ENCODE measurements at places on chromosomes 11 and 22.
A peak's percentile ranks its signal among the peaks of the same experiment; 100 is the strongest.

DNA sequence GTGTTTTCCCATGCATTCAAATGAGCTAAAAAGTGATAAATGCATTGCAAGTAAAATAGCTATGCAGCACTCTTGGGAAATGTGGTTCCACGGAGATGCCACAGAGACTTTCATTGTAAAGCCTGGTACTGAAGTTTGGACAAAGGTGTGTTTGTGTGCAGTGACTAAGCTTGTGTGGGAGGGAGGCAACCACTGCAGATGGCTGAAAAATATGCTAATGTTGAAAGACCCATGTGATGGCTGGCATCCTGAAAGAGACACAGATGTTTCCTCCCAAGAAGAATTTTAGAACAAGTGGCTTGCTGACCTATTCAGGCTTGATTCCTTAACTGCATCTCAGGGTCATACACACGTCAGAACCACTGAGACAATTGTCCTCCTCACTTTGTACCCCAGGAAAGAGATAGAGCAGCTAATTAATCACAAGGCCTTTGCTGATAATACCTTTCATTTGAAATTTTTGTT is 73.8 kb downstream of the FAM76B start:
- peak; percentile 92 for DNase-seq

GRCh38 chr11:92552942-92553341 is 328.3 kb downstream of the FAT3 start:
- DNase-seq = no peak

DNA sequence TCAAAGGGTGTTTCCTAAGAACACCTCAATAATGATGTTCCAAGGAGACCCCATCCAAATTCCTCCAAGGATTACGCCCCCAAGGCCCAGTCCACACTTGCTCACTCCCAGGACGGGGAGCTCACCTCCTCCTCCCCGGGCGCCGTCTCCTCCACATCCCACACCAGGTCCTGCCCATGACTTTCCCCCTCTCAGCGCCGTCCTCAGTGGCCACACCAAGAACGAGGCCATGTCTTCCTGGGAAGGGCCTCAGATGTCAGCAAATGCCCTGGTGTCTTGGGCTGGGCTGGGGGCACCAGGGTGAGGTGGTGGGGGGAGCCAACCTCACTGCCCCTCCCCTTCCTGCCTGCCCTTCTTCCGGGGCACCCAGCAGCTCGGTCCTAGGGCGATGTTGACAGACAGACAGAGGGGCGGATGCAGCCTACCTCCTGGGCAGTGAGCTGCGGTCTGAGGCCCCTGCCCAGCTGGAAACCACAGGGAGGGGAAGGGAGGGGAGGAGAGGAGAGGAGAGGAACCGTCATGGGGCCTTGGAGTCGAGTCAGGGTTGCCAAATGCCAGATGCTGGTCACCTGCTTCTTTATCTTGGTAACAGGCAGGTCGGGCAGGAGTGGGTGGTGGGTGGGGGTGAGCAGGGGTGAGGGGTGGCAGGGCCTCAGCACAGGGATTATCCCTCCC is at the start of the genes C11orf21 and TSPAN32:
Gene C11orf21, minus strand, starts transcription at position 288 of the 675 bp plus-strand sequence. Its CDS starts 110 bp downstream, at position 178.
Gene TSPAN32, plus strand, starts transcription at position 383 of the 675 bp plus-strand sequence. Its CDS starts 137 bp downstream, at position 520.
- peak; percentile 55 for DNase-seq

GRCh38 chr11:85698195-85698594 is 12.2 kb upstream of the CCDC89 start:
- no peak for DNase-seq

DNA sequence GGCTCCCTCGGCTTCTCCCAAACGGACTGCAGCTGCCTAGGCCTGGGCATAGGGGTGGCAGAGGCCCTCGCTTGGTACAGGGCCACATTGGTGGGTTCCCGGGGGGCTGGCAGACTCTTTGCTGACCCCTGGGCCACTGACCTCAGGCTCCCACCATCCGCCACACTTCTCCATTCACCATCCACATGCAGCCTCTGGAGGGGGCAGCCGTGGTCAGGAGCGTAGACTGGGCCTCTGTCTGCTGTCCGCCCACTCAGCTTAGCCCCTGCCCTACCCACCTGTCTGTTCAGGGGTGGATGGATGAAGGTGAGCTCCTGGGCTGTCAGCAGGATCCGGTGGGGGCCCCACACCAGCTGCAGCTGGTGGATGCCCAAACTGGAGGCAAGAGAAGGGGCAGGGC is 45.7 kb upstream of the LRRC32 start:
- no peak for DNase-seq

DNA sequence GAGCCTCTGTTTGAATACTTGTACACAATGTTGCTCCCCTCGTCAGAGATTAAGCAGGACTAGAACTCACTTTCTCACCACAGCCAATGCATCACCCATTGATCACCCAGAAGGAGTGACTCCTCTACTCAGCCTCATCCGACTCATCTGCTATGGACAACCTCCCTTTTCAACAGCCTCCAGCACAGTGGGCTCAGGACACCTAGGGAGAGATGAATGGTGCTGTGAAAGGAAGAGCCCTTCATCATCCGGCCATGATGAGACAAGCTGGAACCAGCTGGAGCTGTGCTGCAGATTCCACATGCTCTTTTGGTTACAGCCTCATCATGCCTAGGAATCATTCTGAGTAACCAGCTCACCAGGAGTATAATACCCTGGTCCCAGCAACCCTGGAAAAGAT is 15.5 kb downstream of the C11orf91 start:
- peak; percentile 43 for DNase-seq

DNA sequence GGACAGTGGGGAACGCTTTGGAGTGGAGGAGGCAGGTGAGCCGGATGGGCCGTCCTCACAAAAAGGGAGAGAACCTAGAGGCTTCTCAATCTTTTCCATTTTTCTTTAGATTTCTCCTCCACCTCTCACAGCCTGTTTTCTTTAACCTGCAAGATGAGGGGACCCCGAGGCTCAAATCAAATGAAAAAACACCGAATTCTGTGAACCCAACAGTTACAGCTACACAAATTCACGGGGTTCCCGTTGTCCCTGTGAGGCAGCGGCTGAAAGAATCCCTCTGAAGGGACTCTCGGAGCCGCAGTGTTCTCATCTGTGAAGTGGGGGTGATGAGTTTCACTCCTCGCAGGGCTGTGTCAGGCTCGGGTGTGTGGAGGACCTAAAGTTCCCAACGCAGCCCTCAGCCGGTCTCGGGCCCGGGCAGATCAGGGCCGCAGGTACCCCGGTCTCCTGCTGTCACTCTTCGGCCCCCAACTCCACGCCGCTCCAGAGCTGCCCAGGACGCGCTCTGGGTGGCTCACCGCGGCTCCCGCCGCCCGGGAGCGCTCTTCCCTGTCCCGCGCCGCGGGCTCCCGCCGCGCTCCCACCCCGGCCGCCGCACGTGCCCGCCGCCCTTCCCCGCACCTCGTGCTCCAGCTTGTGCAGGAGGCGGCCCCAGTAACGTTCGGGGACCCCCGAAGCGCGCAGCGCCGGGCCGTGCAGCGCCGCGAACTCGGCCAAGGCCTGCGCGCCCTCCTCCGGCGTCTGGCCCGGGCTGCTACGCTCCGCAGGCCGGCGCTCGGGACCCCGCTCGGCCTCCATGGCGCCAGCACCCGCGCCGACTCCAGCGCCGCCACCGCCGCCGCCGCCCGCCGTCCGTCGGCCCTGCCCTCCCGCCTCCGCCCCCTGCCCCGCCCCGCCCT is at the start of gene TTLL12:
Gene TTLL12, minus strand, starts transcription at position 863 of the 899 bp plus-strand sequence. Its CDS starts 65 bp downstream, at position 798.
- peak; percentile 78 for DNase-seq

GRCh38 chr22:20430720-20431510 is 6.7 kb downstream of the SCARF2 start:
- peak; percentile 86 for DNase-seq

DNA sequence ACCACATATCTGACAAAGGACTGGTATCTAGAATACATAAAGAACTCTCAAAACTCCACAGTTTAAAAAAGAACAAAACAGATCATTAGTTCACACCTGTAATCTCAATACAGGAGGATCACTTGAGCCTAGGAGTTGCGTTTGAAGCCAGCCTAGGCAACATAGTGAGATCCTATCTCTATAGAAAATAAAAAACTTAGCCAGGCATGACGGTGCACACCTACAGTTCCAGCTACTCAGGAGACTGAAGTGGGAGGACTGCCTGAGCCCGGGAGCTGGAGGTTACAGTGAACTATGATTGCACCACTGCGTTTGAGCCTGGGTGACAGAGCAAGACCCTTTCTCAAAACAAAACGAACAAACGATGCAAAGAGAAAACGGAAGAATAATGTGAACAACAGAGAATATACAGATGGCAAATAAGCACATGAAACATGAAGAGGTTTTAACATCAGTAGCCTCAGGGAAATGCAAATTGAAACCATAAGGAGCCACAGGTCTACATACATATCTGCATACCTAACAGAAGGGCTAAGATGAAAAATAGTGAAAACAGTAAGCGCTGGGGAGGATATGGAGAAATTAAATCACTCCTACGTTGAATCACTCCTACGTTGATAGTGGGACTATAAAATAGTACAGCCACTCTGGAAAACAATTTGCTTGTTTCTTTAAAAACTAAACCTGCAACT is 70.7 kb downstream of the DGCR2 start:
- DNase-seq = no peak

- no peak for DNase-seq
These were observed 232.8 kb upstream of the UBASH3B start for GRCh38 chr11:122422682-122423081.

GRCh38 chr11:57699813-57700212 is 12.2 kb downstream of the MED19 start:
- no peak for DNase-seq

GRCh38 chr22:46366801-46367706 is 31.5 kb downstream of the TRMU start:
- DNase-seq = no peak

- DNase-seq = peak; percentile 46
These were observed 12.7 kb upstream of the FXYD2 start for GRCh38 chr11:117837070-117837776.

DNA sequence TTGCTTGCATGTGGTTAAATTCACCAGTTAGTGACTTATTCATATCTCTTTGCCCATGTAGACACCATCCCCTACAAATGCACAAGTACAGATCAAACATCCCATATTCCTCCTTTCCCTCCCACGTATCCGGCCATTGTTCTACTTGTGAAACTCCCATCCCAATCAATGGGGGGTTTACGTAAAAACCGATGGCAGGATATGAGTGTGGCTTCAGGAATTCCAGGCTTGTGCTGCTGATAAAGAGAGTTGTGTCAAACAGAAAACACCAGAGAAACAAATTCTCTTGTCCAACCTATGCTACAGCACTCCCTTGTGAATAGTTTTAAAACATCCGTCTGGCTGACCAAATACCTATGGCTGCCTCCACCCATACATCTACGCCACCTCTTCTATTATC is 15.5 kb downstream of the FLI1 start:
- DNase-seq = peak; percentile 86

- DNase-seq = no peak
These were observed 11.5 kb downstream of the RELT start for GRCh38 chr11:73387594-73388264.

GRCh38 chr11:100734743-100735527 is 47.8 kb downstream of the ARHGAP42 start:
- DNase-seq = no peak

GRCh38 chr11:12552692-12553091 is 121.5 kb upstream of the TEAD1 start:
- no peak for DNase-seq

DNA sequence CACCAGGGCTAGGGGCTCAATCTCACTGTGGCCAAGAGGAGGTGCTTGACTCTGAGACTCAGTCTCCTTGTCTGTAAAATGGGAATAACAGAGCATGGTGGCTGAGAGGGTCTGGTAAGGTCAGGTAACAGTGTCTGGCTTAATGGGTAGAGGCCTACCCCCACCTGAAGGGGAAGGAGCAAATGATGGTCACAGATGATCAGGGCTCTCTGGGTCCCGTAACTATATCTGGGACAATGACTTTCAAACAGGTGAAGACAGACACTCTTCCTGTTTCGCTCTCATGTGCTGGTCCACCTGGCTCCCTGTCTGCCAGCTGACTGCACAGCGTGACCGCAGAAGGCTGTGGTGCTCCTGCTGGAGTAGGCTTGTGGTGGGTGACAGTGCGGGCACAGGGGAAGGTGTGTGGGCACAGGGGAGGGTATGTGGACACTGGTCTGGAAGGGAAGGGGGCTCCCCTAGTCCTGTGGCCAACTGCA is 4.0 kb downstream of the A4GALT start:
- no peak for DNase-seq

DNA sequence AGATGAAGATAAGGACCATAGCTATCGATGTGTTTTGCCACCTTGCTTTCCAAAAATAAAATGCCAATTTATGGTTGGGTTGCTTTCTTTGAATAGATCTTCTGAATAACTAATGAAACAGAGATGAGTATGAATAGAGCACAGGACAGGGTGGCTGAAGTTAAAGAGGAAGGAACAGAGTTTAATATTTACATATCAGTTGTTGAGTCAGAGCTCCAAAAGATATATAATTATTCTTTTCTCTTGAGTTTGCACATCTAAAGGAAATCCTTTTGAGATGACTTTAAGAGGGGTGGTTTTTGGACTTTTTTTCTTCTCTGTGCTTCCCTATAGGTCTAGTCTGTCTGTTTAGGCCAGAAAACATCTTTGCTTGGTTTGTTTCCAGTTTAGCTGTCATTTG is 115.2 kb downstream of the DDX10 start:
- DNase-seq = no peak

GRCh38 chr11:114447444-114447843 is 8.2 kb downstream of the REXO2 start:
- DNase-seq = no peak

DNA sequence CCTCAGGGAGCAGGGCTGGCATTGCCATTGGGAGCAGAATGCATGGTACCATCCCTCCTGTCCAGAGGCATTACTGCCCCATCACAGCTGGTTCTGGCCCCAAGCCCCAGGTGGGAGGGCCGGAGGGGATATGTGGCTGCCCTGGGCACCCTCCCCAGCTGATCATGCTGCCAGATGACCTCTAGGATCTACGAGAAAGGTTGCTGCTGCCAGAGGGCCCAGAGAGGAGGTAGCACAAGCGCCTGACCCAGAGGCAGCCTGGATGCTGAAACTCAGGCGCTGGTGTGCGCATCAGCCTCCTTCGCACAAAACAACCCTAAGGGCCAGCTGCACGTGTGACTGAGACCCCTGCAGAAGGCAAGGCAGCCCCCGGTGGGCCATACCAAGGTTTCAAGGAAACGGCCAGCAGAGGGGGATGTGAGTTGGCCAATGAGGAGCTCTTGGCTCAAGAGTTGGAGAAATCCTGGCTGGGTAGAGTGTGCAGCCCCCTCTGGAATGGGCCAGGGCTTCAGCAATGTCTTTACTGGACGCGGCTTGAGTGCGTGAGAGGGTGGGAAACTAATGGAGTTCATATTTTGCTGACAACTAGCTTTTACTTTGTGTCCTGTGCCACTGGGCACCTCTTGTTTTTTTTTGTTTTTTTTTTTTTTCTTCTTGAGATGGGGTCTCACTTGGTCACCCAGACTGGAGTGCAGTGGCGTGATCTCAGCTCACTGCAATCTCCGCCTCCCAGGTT is 88.3 kb upstream of the PARVA start:
- DNase-seq = peak; percentile 46

DNA sequence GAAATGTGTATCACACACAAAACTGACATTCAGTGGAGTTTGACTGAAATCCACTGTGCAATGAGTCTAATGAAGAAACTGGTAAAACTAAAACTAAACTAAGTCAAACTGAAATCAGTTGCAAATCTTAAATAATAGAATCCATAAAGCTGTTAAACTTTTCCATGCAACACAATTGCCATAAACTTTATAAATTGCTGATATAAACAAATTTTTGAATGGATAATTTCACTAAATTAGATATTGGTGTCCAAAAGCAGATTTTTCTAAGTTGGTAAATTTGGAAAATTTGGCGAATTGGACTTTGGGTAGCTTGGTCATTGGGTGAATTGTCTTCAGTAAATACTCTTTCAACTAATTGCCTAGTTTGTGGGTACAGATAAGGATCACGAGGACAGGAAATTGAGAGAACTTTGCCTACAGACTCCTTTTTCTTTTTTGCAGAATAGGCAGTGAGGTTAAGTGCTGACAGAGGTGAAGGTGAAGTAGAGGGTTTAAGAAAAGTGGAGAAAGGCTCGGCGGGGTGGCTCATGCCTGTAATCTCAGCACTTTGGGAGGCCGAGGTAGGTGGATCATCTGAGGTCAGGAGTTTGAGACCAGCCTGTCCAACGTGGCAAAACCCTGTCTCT is 12.8 kb downstream of the MRPL17 start:
- no peak for DNase-seq
